ENCODE measurements at places on chromosomes 6 and 20. TPM values are rescaled to one million over a fixed set of nuclear protein-coding genes. Genes with fewer than 3 reads are reported as not detected.

ARMH2 gene
- not detected for total RNA-seq

SLC18B1 gene
- 5.5 TPM for total RNA-seq

ZFP64 gene
- total RNA-seq: 8.3 TPM

SNAP25 gene
- 3.6 TPM for total RNA-seq

LY6G6D gene
- total RNA-seq: not detected

DNA sequence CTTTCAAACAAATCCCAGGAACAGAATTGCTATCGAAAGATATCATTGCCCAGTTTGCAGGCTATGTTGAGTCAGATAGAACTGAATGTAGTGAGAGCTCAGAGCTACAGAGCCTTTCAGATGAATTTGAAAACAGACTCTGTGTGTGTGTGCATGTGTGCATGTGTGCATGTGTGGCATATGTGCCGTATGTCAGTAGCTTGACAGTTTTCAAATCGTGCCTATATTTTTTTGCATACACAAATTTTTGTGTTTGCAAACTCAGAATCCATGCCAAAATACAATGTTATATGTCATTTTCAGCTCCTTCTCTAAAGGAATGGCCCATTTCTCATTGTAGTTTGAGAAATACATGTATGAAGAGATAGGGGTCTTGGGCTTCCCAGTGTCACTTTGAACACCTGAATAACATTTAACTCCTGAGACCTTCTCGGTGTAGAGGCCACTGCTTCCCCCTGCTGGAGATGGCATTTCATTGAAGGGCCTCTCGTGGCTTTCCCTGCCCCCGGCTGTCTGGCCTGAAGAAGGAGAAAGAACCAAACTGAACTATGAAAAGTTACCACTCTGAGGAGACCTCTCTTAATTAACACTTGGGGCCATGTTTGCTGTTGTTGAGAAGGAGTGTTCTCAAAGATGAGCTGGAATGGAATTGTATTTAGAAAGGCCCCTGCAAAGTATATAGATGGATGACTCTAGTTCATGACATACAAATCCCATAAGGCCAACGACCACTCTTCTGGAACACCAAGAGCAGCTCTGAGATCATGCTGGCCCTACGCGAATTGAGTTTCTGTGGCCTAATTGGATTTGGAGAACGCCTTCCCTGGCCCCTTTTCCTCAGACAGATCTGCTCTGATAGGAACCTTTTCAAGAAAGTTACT, 58.7 kb downstream of the VAPB start:
- no peak for DNase-seq
- H3K4me1 ChIP-seq: peaks cover 17% of the 10 kb centered on the region
- H3K36me3 ChIP-seq: peaks cover 18% of the 10 kb centered on the region
- no peaks in the 10 kb centered on the region for H3K27me3 ChIP-seq

- H3K4me1 ChIP-seq: no peaks in the 10 kb centered on the region
- no peak overlapping the region for H3K4me3 ChIP-seq
- H3K27me3 ChIP-seq: no peaks in the 10 kb centered on the region
- DNase-seq: no peak
- H3K27ac ChIP-seq: no peak overlapping the region
- H3K36me3 ChIP-seq: no peaks in the 10 kb centered on the region
Measured at GRCh38 chr6:137175157-137175867, 1.9 kb upstream of the IL22RA2 start.

DNA sequence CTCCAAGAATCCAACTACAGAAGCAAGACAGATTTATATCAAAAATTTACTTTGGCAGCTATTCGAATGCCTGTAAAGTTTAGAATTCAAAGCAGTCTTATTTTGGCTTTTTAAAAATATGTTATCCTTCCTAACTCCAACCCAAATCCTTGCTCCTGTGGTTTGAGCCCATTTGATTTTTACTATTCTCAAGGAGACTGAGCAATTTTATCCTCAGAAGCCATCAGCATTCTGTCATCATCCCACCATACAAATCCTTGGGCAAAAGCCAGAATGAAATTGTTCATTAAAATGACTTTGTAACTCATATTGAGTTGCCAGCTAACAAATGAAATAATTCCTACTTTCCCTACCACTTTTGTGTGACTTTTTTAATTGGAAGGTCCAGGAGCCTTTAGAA, 392.8 kb downstream of the ADGRB3 start:
- no peaks in the 10 kb centered on the region for H3K4me1 ChIP-seq
- DNase-seq: no peak
- H3K27ac ChIP-seq: no peak overlapping the region
- no peaks in the 10 kb centered on the region for H3K36me3 ChIP-seq

- H3K27ac ChIP-seq: no peak overlapping the region
- H3K36me3 ChIP-seq: no peaks in the 10 kb centered on the region
- DNase-seq: no peak
- H3K27me3 ChIP-seq: no peaks in the 10 kb centered on the region
- H3K4me3 ChIP-seq: no peak overlapping the region
- H3K4me1 ChIP-seq: no peaks in the 10 kb centered on the region
Measured at GRCh38 chr6:9208966-9209365, 773.6 kb upstream of the SLC35B3 start.

GRCh38 chr20:3010985-3011723, 32.3 kb upstream of the GNRH2 start:
- H3K27ac ChIP-seq: no peak overlapping the region
- no peaks in the 10 kb centered on the region for H3K4me1 ChIP-seq
- H3K4me3 ChIP-seq: no peak overlapping the region

- H3K36me3 ChIP-seq: no peaks in the 10 kb centered on the region
- no peaks in the 10 kb centered on the region for H3K27me3 ChIP-seq
- no peak overlapping the region for H3K4me3 ChIP-seq
Measured at GRCh38 chr20:8116067-8116811, 15.8 kb upstream of the PLCB1 start.

- H3K27ac ChIP-seq: no peak overlapping the region
- H3K27me3 ChIP-seq: no peaks in the 10 kb centered on the region
- H3K4me3 ChIP-seq: peak overlapping the region; percentile 73
Measured at GRCh38 chr6:132798869-132799538, 567 bp upstream of the SLC18B1 start.

- peaks cover 65% of the 10 kb centered on the region for H3K4me1 ChIP-seq
- H3K27me3 ChIP-seq: no peaks in the 10 kb centered on the region
- H3K36me3 ChIP-seq: peaks cover 4% of the 10 kb centered on the region
- DNase-seq: no peak
- no peak overlapping the region for H3K4me3 ChIP-seq
Measured at GRCh38 chr20:31691646-31692275, 30.9 kb downstream of the BCL2L1 start.

DNA sequence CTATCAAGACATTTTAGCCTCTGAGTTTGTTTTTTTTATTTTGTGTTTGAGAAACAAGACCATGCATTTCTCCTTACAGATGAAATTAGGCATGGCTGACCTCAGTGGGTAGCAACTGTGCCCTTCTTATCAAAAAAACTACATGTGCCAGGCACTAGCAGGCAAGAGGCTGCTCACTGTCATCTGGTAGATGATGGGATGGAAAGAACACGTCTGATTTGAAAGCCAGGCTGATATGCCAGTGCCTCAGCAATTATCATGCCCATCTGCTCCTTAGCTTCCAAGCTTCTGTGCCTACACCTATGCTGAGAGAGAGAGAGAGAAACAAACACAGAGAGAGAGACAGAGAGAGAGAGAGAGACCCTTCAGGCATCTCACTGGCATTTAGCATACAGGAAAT, 149.9 kb downstream of the C6orf118 start:
- no peak overlapping the region for H3K27ac ChIP-seq
- H3K4me1 ChIP-seq: no peaks in the 10 kb centered on the region
- H3K27me3 ChIP-seq: no peaks in the 10 kb centered on the region
- no peaks in the 10 kb centered on the region for H3K36me3 ChIP-seq

GRCh38 chr20:19885939-19886660, 128.0 kb downstream of the RIN2 start:
- no peaks in the 10 kb centered on the region for H3K36me3 ChIP-seq
- no peak for DNase-seq
- H3K27me3 ChIP-seq: no peaks in the 10 kb centered on the region
- peak overlapping the region; percentile 43 for H3K4me3 ChIP-seq
- peak overlapping the region; percentile 87 for H3K27ac ChIP-seq

DNA sequence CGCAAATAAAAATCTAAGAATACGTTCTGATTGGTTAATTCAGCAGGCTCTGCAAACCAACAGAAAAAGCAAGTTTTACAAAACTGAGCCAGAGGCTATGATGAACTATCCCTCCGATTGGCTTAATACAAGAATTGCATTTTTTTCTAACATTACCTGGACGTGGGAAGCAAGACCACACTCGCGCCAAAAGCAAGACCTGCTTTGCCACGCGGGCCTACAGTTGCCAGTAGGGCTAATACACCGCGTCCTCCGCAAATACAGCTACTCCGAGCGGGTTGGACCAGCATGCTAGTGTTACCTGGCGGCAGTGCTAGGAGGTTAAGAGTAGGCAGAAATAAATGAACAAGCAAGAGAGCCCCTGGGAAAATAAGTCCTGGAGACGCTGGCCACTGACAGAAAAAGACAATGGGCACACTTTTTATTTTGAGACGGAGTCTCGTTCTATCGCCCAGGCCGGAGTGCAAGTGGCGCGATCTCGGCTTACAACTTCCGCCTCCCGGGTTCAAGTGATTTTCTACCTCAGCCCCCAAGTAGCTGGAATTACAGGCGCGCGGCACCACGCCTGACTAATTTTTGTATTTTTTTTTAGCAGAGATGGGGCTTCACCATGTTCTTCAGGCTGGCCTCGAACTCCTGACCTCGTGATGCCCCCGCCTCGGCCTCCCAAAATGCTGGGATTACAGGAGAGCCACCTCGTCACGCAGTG, 131.9 kb upstream of the BTN3A2 start:
- peak overlapping the region; percentile 60 for H3K4me3 ChIP-seq
- H3K4me1 ChIP-seq: peaks cover 13% of the 10 kb centered on the region
- no peaks in the 10 kb centered on the region for H3K36me3 ChIP-seq
- no peaks in the 10 kb centered on the region for H3K27me3 ChIP-seq

DNA sequence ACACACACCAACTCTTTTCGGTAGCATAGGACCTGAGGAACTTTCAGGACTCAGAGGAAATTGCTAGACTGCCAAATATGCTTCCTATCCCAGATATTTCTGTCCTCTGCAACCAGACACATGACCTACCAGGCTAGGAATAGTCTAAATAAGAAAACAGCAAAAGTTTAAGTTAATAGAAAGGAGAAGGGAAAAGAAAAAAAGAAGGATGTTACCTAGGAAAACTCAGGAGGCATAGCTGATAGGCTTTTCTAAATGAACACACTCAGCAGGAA, 74.6 kb downstream of the MAP3K5 start:
- H3K4me3 ChIP-seq: peak overlapping the region; percentile 12
- DNase-seq: no peak
- H3K27me3 ChIP-seq: no peaks in the 10 kb centered on the region
- no peaks in the 10 kb centered on the region for H3K36me3 ChIP-seq

DNA sequence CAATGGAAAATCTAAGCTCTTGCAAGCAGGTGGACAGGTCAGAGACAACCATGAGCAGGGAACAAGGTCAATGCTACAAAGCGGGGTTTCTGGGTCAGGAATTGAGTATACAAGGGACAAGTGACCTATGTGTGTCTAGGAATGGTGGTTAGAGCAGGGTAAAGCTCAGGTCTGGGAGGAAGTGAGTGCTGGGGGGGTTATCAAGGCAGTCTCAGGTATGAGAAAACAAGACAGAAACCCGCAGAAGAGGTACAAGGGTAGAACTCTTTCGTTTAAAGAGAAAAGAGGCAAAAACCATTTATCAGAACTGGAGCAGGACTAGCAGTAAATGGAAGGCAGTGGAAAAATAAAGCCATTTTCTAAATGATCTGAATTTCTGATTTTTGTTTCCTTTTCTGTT, 298.4 kb downstream of the ALDH8A1 start:
- no peak overlapping the region for H3K27ac ChIP-seq
- no peaks in the 10 kb centered on the region for H3K27me3 ChIP-seq
- H3K36me3 ChIP-seq: no peaks in the 10 kb centered on the region
- DNase-seq: no peak
- no peaks in the 10 kb centered on the region for H3K4me1 ChIP-seq

GRCh38 chr6:109050012-109050411, 44.6 kb downstream of the SESN1 start:
- H3K4me3 ChIP-seq: no peak overlapping the region
- H3K27me3 ChIP-seq: no peaks in the 10 kb centered on the region

- no peak overlapping the region for H3K4me3 ChIP-seq
- H3K4me1 ChIP-seq: peaks cover 23% of the 10 kb centered on the region
- no peak for DNase-seq
- no peak overlapping the region for H3K27ac ChIP-seq
- no peaks in the 10 kb centered on the region for H3K27me3 ChIP-seq
- H3K36me3 ChIP-seq: no peaks in the 10 kb centered on the region
Measured at GRCh38 chr20:50459124-50459918, 50.9 kb upstream of the PTPN1 start.

GRCh38 chr6:150299873-150300485, 68.8 kb upstream of the IYD start:
- no peak overlapping the region for H3K27ac ChIP-seq
- H3K4me3 ChIP-seq: no peak overlapping the region
- no peaks in the 10 kb centered on the region for H3K4me1 ChIP-seq
- H3K36me3 ChIP-seq: no peaks in the 10 kb centered on the region
- no peak for DNase-seq

DNA sequence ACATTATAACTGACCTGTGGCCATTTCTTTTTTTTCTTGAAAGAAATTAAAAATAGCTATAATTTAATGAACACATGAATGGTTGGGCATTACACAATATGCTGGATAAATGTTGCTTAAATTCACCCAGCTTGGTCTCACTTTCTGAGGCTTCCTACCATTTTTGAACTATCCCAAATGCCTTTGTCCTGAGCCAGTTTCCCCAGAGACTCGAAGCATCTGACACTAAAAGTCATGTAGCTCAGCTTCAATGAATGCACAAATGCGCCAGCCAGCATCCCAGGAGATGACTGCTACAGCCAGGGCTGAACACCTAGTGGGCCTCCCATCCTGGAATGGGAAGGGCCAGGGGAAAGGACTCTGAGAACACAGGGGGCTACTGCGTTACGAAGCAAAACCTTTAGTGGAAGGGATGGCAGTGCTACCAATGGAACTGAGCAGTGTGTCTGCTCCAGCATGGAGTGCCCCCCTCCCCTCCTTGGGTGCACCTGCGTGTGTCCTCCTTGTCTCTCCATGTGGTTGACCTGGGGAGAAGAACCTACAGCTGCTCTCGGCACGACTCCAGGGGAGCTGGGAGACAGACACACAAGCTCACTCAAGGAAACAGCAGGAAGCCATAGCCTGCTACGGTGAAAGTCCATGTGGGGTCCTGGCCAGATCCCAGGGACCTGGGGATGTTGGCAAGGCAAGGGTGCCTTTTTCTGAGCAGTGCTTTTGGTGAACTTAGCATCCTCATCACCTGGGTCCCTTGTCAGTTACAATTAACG, 60.9 kb downstream of the IRF4 start:
- H3K4me1 ChIP-seq: peaks cover 5% of the 10 kb centered on the region
- no peak overlapping the region for H3K4me3 ChIP-seq
- no peaks in the 10 kb centered on the region for H3K27me3 ChIP-seq
- H3K36me3 ChIP-seq: no peaks in the 10 kb centered on the region
- no peak for DNase-seq

GRCh38 chr6:63571361-63572043, 778 bp upstream of the LOC128125822 start:
- no peaks in the 10 kb centered on the region for H3K27me3 ChIP-seq
- H3K27ac ChIP-seq: peak overlapping the region; percentile 100
- H3K4me1 ChIP-seq: peaks cover 28% of the 10 kb centered on the region
- peaks cover 3% of the 10 kb centered on the region for H3K36me3 ChIP-seq

DNA sequence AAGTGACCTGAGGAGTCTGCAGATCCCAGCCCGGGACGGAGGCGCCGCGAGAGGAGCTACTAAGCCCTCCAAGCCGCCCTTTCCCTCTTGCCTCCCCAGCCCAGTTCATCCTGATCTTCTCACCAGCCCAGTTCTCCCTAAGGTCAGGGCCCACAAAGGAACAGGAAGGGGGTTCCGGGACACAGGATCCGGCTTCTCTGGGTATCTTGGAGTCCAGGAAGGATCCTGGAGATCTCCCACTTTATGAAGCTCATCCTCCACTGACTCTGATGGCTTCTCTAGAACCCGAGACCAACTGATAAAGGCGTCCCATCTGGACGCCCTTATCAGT, 36.9 kb upstream of the HLA-C start:
- no peaks in the 10 kb centered on the region for H3K36me3 ChIP-seq
- peaks cover 13% of the 10 kb centered on the region for H3K4me1 ChIP-seq
- DNase-seq: no peak
- H3K4me3 ChIP-seq: peak overlapping the region; percentile 53
- no peaks in the 10 kb centered on the region for H3K27me3 ChIP-seq
- no peak overlapping the region for H3K27ac ChIP-seq

Data from esophagus muscularis mucosa (tissue), 4 donors.